ENCODE measurements at places on chromosomes 16 and 17.
A peak's percentile ranks its signal among the peaks of the same experiment; 100 is the strongest.

DNA sequence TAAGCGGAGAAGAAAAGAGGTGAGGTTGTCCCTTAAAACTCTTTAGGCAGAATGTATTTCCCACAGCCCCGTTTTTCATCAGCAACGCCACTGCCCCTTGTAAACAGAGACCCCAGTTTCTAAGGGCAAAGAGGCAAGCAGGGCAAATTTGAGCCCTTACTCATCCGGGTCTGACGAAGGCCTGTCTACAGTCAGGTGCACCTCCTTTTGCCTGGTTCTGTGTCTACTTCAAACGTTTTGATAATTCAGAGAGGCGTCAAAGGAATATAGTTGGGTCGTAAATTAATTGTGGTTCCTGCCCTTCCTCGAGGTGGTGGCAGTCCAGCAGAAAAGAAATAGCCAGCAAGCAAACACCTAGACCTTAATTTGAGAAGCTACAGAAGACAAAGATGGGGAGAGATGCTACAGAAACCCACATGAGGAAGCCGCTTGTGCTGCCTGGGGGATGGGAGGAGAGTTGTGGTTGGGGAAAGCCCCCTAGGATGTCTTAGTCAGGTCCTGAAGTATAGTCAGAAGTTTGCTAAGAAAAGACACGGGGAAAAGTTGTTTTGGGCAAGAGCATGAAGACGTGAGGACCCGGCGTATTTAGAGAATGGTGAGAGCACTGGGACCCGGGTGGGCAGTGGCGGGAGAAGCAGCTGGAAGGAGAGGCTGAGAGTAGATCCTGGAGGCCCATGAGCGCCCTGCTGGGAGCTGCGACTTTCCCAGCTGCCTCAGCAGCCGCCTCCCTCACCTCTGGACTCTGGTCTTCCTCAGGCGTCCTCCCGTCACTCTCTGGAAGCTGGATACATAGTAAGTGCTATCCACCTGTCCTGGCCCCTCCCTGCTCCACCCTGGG is 2.4 kb downstream of the FBRS start:
- DNase-seq = peak; percentile 67

GRCh38 chr17:59783221-59784047 is 76.0 kb downstream of the VMP1 start:
- DNase-seq = no peak

DNA sequence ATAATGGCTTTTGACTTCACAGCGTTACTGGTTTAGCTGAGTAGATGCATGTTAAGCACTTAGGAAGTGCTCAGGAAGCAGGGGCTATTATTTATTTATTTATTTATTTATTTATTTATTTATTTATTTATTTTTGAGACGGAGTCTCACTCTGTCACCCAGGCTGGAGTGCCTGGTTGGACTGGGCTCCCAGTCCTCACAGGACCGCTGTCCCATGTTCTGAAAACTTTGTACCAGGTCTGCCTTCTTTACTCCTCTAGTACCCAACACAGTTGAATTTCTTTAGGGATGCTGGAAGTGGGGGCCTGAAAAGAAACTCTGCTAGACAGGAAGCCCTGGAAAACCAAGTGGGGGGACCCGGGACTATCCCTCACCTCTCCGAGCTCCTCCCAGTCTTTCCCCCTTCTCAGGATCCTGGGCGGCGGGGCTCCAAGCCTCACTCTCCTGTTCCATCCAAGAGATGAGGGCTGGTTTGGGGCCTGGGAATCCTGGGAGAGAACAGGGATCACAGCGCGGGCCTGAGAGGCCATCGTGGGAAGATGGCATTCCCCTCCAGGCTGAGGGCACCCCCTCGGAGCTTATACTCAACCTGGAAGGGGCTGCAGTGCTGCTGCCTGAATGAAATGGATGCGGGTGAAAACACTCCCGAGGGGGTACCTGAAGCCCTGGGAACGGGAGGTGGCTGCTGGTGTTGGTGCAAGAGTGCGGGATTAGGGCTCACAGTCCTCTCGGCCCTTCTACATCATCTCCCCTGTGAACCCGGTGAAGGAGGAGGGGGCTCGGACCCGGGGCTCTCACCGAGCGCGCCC is 674 bp downstream of the ZNF688 start:
- no peak for DNase-seq

GRCh38 chr16:79628501-79628975 is 28.0 kb upstream of the MAF start:
- peak; percentile 37 for DNase-seq

- DNase-seq = no peak
Measured at GRCh38 chr17:72387487-72387886, 266.7 kb downstream of the SOX9 start.

DNA sequence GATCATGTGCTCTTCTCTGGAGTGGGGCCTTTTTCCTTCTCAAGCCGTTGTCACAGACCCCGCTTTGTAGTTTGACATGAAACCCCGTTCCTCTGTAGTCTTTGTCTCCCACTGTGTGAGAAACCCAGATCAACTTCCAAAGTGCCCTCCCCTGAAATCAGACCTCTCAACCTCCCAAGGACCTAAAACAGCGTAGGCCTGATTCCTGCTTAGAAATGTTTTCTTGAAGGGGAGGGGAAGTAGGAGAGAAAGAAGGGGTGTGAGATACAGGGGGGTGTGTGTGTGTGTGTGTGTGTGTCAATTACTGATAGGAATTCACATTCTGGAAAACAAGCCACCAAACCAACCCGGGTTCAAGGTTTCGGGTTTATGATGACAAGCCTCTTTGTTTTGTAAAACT is 1.4 kb downstream of the UBE2O start:
- DNase-seq = no peak

- no peak for DNase-seq
Measured at GRCh38 chr17:32275060-32276042, 9.7 kb downstream of the RHBDL3 start.

- no peak for DNase-seq
Measured at GRCh38 chr17:41976142-41976768, 9.7 kb downstream of the CNP start.

- no peak for DNase-seq
Measured at GRCh38 chr16:26334218-26335111, 642.7 kb downstream of the HS3ST4 start.

GRCh38 chr16:175011-175949 is 1.2 kb upstream of the HBA1 start:
- no peak for DNase-seq

DNA sequence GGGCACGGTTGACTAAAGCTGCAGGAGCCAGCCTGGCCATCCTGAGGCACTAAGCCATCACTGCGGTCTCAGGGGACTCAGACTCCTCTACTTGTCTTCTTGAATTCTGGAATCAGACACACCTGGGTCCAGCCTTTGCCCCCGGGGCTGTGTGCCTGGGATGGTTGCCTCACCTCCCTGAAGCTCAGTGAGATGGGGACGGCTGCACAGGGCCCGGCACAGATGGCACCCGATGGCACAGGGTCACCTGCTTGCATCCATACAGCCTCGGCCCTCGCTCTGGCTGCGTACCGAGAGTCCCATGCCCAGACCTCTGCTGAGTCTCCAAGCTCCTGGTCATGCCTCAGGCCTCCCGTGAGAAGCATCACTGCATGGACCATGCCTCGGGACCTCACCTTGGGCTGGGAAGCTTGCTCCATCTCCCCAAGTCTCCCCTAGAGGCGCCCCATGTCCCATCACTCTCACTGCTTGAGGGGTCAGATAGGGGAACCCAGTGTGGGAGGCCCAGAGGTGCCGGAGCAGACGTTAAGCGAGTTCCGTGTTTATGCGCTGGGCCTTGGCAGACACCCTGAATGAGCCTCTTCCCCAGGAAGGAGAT is 316.3 kb downstream of the SEC14L1 start:
- no peak for DNase-seq

GRCh38 chr16:58087209-58087913 is 41.8 kb downstream of the CFAP20 start:
- no peak for DNase-seq

DNA sequence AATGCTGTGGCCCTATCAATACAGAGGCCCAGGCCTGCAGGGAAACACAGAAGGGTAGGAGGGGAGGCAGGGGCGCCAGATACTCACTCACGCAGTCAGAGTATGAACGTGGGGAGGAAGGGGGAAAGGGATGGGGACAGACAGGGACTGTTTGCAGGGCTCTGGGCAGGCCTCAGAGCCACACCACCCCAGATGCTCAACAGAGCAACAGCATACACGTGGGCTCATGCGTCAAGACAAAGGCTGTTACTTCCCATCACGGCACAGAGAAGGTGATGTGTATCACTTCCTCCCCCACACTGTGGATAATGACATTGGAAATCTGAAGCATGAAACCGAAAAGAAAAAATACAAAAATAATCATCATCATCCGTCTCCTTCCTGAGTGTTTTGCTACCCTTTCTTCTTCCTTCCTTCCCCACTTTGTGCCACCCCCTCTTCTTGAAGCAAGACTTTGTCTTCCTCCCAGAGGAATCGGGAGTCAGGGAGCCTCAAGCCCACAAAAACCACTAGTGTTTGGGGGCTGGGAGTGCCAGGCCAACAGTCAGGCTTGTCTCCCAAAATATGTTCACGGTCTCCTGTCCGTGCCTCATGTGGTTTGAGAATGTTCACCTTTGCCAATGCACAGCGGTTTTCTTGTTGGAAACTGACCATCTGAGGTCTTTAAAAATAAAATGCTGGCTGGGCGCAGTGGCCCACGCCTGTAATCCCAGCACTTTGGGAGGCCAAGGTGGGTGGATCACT is 20.1 kb downstream of the SLC39A11 start:
- no peak for DNase-seq

DNA sequence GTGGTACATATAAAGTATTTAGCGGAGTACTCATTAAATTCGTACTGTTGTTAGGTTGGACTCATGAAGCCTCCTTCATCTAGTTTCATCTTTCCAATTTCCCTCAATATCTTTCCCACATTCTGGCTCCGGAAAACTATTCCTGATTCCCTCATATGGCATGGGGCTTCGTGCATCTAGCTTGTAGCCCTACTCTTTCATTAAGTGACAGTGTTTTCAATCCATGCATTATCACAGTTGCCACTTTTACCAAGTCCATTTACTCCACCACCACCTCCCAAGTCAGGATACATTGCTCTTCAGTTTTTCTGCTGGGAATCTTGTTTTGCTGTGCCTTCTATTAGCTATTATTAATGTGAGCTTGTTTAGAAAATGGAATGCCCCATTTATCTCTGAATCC is 1032.1 kb upstream of the RBFOX1 start:
- no peak for DNase-seq

DNA sequence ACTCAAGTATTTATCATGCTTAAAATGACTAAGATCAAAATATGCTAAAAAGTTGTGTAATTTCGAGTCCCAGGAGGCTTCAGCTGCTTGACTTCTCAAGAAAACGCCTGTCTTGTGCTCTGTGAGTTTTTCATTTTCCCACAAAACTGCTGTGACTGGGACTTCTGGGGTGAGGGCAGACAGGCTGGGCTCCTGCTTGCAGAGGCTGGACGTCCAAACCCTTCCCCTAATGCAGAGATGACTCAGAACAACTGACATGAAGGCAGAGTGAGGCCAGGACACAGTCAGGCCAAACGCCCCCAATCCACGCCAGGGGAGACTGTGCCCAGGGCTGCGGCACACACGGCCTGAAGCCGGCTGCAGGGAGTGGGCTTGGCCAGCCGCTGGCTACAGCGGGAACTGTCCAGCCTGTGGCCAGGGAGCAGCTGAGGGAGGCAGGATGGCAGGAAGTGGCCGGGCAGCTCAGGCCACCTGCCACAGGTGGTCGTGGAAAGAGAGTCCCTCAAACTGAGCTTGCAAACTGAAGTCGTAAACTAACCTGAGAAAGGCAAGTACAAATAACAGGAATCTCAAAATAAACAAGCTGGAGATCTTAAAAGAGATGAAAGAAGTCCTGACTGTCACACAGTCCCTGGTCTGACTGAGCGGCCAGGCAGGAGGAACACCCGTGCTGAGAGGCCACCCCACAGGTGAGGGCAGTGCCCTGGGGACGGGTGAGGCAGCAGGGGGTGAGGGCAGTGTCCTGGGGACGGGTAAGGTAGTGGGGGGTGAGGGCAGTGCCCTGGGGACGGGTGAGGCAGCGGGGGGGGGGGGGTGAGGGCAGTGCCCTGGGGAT is 21.3 kb upstream of the HEXD start:
- DNase-seq = no peak

GRCh38 chr16:64304951-64305350 is 816.9 kb downstream of the CDH11 start:
- DNase-seq = no peak

DNA sequence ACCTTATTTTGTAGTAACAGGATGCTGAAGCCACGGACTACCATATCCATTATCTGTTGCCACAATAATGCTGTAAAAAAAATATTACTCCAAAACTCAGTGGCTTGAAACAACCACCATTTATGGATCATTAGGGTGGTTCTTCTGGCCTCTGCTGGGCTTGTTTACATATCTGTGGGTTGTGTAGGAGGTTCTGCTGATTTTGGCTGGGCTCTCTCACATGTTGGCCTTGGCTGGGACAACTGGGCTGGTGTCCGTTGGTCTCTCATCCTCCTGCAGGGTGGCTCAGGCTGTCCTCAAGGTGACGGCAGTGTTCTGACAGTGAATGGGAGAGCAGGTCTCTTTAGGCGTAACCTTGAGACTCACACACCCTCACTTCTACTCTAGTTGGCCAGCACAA is 76.0 kb downstream of the GPR139 start:
- no peak for DNase-seq

- peak; percentile 81 for DNase-seq
Measured at GRCh38 chr17:78356101-78356713, 3.7 kb downstream of the SOCS3 start.

GRCh38 chr16:27642756-27643155 is 92.8 kb downstream of the KATNIP start:
- DNase-seq = no peak

GRCh38 chr17:15351925-15352324 is 10.5 kb upstream of the TEKT3 start:
- DNase-seq = no peak

- DNase-seq = no peak
Measured at GRCh38 chr17:2825253-2825970, 29.2 kb downstream of the RAP1GAP2 start.
